ENCODE measurements at places on chromosomes 1 and 21.

- DNase-seq: no peak
Observed at GRCh38 chr1:41388510-41388909, 27.3 kb downstream of the FOXO6 start.

DNA sequence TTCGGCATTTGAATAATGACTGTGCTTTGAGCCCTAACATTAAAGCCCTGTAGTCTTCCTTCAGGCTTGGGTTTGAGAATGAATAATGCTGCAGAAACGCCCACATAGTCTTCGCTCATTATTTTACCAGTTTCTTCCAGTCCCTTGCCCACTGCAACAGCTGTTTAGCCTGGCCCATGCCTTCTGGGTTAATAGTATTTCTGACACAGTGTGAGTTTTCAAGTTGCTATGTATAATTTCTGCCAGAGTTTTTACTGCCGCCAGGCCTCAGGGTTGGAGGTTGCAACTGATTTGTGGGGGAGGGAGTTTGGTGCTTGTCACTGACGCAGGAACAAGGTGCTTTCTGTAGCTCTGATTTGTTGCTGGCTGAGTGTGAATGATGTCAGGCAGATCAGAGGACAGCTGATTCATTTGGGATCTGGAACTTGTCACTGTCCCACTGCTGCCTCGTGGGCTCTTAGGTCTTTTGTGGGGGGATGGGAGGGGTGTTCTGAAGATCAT, 109.8 kb downstream of the MAST2 start:
- no peak for DNase-seq

GRCh38 chr1:168335500-168335899, 54.8 kb downstream of the TBX19 start:
- no peak for DNase-seq

DNA sequence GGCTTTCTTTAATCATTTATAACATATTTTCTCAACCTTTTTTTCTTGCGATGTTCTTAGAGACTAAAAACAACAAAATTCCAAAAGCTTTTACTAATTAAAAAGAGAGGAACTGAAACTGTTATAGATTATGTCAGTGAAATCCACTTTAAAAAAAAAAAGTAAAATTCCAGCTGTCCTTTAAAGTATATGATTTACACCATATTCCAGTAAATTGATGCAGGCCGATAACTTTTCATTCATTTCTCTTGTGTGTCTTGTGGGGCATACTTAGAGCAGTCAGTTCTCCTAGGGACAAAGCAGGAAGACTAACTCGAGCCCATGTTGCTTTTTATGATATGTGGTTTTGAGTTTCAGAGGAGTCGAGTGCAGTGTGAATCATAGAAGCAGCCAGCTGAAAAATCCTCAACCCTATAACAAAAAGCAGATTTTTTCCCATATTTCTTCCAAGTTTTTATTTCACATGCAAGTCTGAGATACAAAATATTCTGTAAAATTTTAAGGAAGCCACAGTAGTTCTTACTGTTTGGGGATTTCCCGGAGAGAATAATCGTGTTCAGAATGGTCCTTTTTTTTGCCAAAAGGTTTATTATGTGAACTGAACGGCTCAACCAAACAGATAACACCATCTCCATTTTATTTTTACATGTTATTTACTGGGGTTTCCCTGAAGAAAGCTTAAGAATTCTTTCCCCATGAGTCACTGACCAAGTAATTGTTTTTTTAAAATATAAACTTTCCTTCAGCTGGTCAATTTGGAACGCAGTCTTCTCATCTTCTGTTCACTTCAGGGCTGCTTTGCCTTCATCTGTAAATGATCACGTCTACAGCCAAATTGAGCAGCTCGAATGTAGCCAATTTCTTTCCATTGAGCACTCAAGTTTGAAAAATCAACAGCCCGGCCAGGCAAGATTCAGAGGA, 77.0 kb upstream of the C1orf105 start:
- peak; percentile 30 for DNase-seq

GRCh38 chr1:217895841-217896240, 264.7 kb downstream of the SPATA17 start:
- no peak for DNase-seq

- DNase-seq: peak; percentile 25
Observed at GRCh38 chr1:202811296-202812175, 782 bp downstream of the PCAT6 start.

DNA sequence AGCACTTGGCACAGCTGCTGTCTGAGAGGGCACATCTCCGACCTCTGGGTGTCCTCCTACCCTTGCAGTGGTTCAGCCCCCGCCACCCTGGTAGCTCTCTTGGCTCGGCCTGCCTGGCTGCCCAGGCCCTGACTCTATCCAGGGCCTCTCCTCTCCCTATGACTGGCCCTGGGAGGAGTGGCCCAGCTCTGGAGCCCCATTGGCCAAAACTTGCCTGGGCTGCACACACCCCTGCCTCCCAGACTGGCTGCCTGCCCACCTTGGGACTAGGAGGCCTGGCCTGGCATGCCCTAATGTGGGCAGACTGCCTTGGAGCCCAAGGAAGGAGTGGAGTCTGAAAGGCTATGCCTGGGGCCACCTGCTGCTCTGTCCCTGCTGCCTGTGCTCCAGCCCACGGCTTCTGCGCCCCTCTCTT, 33.6 kb downstream of the ACOT11 start:
- no peak for DNase-seq

GRCh38 chr21:43957611-43958362, 54.3 kb upstream of the TRAPPC10 start:
- no peak for DNase-seq

DNA sequence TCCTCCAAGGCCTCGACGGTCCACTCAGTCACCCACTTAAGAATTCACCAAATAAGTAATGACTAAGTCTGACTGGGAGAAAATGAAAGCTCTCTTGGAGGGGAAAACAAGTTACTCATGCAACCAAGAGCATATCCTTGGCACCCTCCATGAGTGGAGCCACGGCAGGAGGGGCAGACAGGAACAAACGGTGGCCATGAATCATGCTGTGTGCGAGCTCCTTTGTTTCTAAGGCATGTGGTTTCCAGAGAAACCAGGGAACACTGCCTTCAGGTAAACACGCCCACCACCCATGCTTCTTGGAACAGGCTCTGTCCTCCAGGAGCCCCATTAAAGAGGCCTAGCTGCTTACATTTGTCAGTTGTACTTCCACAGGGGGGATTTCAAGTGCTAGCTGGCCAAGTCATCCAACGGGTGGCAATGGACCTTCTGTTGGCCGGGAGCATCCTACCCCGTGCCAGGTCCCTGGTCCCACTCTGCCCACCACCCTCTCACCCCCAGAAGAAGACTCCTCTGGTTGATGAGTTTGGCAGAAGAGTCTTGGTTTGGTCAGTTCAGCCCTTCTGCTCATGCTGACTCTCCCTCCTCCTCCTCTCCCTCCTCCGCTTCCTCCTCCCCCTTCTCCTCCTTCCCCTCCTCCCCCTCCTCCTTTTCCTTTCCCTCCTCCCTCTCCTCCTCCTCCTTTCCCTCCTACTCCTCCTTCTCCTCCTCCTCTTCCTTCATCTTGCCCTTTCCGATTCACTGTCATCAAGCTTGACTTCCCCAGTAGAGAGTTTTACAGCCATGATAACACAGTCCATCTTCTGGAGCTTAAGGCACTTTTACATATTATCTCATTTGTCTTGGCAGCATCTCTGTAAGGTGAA, 107.6 kb downstream of the CCDC185 start:
- no peak for DNase-seq

- peak; percentile 22 for DNase-seq
Observed at GRCh38 chr1:236159704-236160539, 17.6 kb downstream of the GPR137B start.

GRCh38 chr1:201254625-201255478, 28.5 kb upstream of the PKP1 start:
- DNase-seq: peak; percentile 50

- DNase-seq: peak; percentile 89
Observed at GRCh38 chr1:8873506-8874229, 4.8 kb downstream of the ENO1 start.

DNA sequence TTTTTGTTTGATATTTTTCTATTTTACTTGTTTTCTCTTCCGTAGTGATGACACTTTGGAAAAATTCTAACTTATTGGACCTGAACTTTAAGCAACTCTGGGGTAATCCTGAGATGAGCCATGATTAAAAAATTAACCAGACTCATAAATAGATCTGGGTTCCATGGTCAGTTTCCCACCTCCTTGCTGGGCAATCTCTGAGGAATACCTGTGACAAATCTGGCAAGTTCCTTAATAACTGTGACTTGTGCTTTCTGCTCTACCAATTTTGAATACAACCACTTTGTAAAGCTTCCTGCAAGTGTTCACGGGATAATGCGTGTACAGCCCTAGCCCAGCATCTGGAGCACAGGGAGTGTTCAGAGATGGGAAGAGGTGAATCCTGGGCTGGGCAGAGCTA, 3.3 kb downstream of the OVGP1 start:
- no peak for DNase-seq

DNA sequence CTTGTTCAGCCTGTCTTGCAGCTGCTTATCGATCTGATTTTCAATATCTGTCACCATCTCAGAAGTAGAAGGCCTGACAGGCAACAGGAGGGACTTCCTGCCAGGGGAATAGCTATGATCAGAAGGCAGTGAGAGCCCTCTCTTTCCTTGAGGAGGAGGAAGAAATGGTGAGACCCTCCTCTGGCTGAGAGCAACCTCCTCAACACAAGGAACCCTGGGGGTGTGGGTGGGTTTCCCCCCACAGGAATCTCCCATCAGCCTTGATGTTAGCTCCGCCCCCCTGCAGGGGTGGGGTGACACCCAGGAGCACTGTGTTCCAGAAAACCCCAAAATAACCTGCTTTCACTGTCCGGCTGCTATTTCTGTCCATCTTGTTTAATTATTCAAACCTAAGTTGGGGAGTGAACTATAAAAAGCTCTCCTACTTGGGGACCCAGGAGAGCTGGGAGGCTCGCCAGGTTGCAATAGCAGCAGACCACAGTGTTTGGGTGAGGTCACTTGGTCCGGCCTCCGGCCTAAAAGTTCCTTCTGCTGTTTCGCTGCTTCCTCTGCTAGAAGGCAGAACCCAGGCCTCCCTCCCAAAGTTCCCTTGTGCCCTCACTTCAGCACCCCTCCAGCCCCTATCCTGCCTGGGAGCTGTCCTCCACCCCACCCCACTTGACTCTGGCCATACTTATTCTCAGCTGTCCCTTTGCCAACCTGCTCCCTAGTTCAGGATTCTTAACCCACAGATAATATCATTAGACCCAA, 7.8 kb upstream of the MEF2D start:
- DNase-seq: no peak

DNA sequence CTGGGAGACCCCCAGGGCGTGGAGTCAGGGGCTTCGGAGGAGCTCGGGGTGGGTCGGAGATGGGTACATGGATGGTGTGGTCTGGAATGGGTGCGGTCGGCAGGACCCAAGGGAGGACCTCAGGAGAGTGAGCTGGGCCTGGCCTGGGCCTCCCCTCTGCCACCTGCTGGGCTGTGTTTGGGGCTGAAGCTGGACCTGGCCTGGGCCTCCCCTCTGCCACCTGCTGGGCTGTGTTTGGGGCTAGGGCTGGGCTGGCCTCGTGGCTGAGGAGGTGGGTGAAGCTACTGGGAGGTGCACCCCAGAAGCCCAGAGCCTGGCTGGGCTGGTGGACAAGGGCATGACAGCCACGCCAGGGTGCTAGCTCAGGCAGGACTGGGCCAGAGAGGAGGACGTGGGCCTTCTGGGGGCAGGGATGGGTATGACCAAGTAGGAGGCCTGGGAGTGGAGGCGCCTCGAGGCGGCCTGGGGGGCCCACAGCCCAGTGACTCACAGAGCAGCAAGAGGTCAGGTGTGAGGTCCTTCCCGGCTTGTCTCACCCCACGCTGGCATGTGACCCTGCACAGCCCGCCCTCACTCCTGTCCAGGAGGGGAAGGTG, 14.5 kb downstream of the SAMD11 start:
- DNase-seq: no peak

DNA sequence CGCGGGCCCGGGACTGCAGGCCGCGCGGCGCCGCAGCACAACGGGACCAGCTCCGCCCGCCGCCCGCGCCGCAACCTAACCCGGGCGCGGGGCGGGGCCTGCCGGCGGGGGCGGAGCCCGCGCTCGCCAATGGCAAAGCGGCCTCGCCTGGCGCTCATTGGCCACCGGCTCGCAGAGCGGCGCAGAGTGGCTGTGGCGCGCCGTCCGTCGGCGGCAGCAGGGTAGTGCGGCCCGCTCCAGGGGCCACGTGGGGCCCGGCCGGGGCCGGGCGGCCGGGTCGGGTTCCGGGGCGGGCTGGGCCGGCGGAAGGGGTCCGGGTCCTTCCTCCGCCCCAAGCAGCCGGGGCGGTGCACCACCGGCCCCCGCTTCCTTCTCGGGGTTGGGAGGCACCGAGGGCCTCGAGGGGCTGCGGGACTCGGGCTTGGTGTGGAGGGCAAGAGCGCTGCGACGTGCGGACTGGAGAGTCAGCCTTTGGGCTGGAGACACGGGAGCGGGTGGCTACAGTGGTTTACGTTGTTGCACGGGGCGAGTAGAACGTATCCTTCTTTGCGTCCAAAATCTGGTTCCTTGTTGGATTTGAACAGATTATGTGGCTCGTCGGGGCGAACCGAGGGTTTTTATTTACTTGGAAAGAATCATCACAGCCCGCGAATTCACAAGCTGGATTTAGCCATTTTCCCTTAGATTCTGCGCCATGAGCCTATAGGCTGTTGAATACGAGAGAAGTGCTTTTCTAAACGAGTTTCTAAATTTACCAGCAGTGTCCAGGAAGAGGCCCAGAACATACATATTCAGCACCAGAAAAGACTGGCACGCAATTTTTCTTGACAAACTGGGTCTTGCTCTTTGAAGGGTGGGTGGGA, at the start of gene SRM:
TSS of gene SRM (minus strand) at position 51 of the 863 bp plus-strand sequence. CDS start 75 bp downstream, outside the sequence.
- DNase-seq: peak; percentile 89

DNA sequence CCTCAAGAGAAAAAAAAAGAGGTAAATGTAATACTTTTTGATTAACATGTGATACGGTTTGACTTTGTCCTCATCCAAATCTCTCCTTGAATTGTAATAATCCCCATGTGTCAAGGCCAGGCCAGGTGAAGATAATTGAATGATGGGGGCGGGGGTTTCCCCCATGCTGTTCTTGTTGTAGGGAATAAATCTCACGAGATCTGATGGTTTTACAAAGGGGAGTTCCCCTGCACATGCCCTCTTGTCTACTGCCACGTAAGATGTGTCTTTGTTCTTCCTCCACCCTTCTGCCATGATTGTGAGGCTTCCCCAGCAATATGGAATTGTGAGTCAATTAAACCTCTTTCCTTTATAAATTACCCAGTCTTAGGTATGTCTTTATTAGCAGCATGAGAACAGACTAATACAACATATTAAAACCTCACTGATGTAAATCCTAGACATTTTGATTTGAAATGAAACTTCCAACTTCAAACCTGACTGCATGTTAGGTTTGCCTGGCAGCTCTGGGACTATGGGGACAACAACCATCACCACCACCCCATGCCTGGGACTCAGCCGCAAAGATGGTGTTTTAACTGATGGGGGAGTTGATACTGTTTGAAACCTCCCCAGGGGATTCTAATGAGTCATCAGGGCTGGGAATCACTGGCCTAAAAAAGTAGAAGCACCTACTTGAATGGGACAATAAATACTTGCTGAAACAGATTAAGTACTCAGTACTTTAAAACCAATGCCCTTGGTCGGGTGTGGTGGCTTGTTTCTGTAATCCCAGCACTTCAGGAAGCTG, 32.8 kb upstream of the BACH1 start:
- no peak for DNase-seq

DNA sequence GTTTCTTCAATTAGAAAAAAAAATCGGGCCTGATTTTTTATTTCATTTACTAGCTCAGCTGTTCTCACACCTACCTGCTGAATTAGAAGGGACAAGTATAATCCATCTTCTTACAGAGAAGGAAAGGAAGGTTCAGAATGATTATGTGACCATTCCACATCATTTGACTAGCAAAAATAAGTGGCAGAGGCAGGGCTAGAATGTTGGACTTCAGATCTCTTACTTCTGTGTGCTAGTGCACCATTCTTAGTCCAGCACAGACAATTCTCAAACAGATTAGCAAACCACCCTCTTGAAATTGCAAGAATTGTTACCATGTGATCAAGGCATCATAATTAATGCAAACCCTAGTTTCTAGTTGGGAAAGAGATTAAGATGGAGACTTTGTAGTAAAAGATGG, 32.7 kb downstream of the CTH start:
- no peak for DNase-seq

Data from CD4-positive, alpha-beta T cell treated with Interleukin-2 at 100 ng/mL for 4 hours (primary cell).